Spleen (tissue), 13 donors: ENCODE measurements at places on chromosomes 1 and 21. TPM values are rescaled to one million over a fixed set of nuclear protein-coding genes. Genes with fewer than 3 reads are reported as not detected.
A peak's percentile ranks its signal among the peaks of the same experiment; 100 is the strongest.

- no peak overlapping the region for H3K4me3 ChIP-seq
- H3K27ac ChIP-seq: no peak overlapping the region
- H3K36me3 ChIP-seq: no peaks in the 10 kb centered on the region
- H3K4me1 ChIP-seq: peaks cover 8% of the 10 kb centered on the region
- peaks cover 49% of the 10 kb centered on the region for H3K27me3 ChIP-seq
Observed at GRCh38 chr1:10838541-10838940, 42.1 kb upstream of the CASZ1 start.

DNA sequence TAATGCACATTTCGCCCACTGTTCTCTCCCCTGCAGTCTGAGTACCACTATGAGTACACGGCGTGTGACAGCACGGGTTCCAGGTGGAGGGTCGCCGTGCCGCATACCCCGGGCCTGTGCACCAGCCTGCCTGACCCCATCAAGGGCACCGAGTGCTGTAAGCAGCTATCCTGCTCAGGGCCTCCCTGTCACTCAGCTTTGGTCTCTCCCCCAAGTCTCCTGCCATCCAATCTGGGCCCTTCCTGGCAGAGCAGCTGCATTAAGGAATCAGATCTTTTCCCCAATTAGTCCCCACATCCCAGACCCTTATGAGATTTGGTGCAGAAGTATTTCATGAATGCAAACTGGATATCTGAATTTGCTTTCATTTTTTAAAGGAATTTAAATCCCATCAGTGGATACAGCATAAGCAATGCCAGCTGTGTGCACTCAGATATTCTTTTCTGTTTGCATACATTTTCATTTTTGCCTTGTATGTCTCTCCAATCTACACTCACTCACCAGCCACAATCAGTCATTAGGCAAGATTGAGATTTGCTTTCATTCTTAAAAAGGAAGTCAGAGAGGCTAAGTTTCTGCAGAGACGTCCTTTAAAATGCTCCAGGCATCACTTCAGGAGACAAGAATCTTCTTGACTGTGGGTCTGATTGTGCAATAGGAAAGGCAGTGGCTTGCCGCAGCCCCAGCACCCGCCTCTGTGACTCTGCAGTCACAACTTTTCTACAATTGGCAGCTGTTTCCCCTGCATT lies 48.1 kb downstream of the ELAPOR1 start:
- H3K27me3 ChIP-seq: no peaks in the 10 kb centered on the region
- H3K27ac ChIP-seq: peak overlapping the region; percentile 79
- H3K4me1 ChIP-seq: peaks cover 2% of the 10 kb centered on the region
- no peaks in the 10 kb centered on the region for H3K36me3 ChIP-seq
- DNase-seq: peak; percentile 83

GRCh38 chr1:174794861-174795260 lies 204.9 kb upstream of the CACYBP start:
- peaks cover 6% of the 10 kb centered on the region for H3K4me1 ChIP-seq
- no peaks in the 10 kb centered on the region for H3K36me3 ChIP-seq
- no peaks in the 10 kb centered on the region for H3K27me3 ChIP-seq
- H3K4me3 ChIP-seq: no peak overlapping the region
- H3K27ac ChIP-seq: no peak overlapping the region

The FCGR2B gene
- 35.2 TPM for total RNA-seq
